ENCODE measurements at places on chromosomes 6 and 20. TPM values are rescaled to one million over a fixed set of nuclear protein-coding genes. Genes with fewer than 3 reads are reported as not detected.

GRCh38 chr6:141313986-141314385 is 818.7 kb upstream of the GJE1 start:
- no peak overlapping the region for H3K4me3 ChIP-seq
- no peaks in the 10 kb centered on the region for H3K27me3 ChIP-seq
- no peaks in the 10 kb centered on the region for H3K36me3 ChIP-seq
- no peak overlapping the region for H3K27ac ChIP-seq

- H3K27me3 ChIP-seq = no peaks in the 10 kb centered on the region
- H3K4me1 ChIP-seq = peaks cover 3% of the 10 kb centered on the region
- peak overlapping the region; percentile 59 for H3K27ac ChIP-seq
- H3K4me3 ChIP-seq = no peak overlapping the region
- peak; percentile 84 for DNase-seq
These were observed 553.7 kb downstream of the CD109 start for GRCh38 chr6:74249658-74250057.

LINC00237 gene
- polyA plus RNA-seq = not detected

DOK5 gene
- polyA plus RNA-seq = 25.4 TPM

DNA sequence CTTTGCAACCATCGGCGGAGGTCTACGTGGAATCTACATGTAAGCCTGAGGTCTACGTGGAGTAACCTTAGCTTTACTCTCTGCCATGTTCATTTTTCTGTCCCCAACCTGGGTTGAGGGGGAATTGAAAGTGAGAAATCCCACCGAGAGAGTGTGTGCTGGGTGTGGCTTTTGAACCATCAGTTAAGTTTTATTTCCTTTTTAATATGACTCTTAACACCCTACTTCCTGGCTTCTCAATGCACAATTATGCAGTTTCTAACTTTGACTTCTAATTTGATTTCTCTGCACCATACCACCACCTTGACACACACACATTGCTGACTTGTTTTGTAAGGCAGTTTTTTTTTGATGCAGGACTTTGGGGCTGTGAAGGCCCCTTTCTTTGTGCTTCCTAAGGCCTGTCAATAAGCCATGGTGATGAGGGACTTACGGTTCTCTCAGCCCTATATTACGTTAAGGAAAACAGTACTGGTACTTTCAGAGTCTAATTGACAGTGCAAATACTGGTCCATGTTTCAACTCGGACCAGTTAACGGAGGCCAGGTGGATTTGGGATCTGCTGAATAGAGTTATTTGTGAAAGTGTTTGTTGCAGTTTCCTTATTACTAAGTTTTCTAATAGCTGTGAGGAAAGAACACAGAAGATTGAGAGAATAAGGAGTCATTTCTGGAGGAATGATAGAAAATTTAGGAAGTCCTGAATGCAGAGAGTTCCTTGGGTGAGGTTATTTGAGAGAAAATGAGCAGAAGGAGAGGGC is 206.5 kb downstream of the JARID2 start:
- H3K27ac ChIP-seq = no peak overlapping the region
- H3K4me3 ChIP-seq = no peak overlapping the region
- no peaks in the 10 kb centered on the region for H3K27me3 ChIP-seq
- H3K4me1 ChIP-seq = peaks cover 2% of the 10 kb centered on the region
- DNase-seq = no peak

- H3K4me3 ChIP-seq = no peak overlapping the region
- no peaks in the 10 kb centered on the region for H3K36me3 ChIP-seq
- H3K4me1 ChIP-seq = no peaks in the 10 kb centered on the region
- no peak overlapping the region for H3K27ac ChIP-seq
- no peaks in the 10 kb centered on the region for H3K27me3 ChIP-seq
- DNase-seq = no peak
These were observed 33.3 kb upstream of the THEMIS start for GRCh38 chr6:127933852-127934840.

HAO1 gene
- polyA plus RNA-seq = not detected

GRCh38 chr6:111803371-111803770 is 69.9 kb downstream of the FYN start:
- H3K27ac ChIP-seq = no peak overlapping the region
- no peak for DNase-seq

DNA sequence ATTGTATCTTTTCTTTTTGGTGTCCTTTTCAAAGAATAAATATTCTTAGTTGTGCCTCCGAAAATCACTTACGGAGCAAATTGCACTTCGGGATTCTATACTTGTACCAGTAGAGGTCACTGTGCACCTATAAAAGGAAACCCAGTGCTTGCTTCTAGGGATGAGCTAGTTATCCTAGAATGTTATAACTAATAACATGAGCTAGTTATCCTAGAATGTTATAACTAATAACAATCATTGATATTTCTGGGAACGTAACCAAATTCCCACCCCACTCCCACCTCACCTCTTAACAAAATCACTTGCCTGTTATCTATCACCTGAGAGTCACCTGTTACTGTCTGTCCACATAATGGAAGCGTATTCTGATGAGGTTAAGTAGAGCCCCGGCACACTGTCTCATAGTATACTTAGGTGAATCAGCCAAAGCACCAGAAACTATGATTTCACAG is 126.9 kb upstream of the TIAM2 start:
- H3K4me3 ChIP-seq = no peak overlapping the region
- H3K27me3 ChIP-seq = no peaks in the 10 kb centered on the region
- no peaks in the 10 kb centered on the region for H3K4me1 ChIP-seq
- peaks cover 2% of the 10 kb centered on the region for H3K36me3 ChIP-seq

- H3K27me3 ChIP-seq = no peaks in the 10 kb centered on the region
- no peak for DNase-seq
- H3K4me1 ChIP-seq = no peaks in the 10 kb centered on the region
- no peak overlapping the region for H3K27ac ChIP-seq
- no peak overlapping the region for H3K4me3 ChIP-seq
These were observed 15.5 kb downstream of the SYTL3 start for GRCh38 chr6:158665332-158665731.

GRCh38 chr6:112037783-112038216 is 16.1 kb upstream of the CCN6 start:
- peaks cover 7% of the 10 kb centered on the region for H3K4me1 ChIP-seq
- peak; percentile 98 for DNase-seq
- peak overlapping the region; percentile 56 for H3K27ac ChIP-seq

DNA sequence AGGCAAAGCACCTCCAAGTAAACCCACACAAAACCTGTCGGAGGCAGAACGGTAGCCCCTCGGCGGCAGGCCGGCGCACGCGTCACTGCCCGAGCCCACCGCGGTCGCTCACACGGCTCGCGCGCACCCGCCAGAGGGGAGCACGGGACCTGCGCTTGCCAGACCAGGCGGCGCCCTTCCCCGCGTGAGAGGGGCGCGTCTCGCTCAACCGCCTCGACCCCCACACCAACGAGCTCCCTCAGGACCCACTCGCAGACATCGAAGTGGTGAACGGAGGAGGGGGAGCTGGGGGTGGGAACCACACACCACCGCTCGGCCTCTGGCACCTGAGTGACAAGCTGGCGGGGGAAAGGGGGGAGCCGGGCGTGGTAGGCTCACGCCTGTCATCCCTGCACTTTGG is 1513.4 kb upstream of the DEFB115 start:
- no peaks in the 10 kb centered on the region for H3K4me1 ChIP-seq
- no peak overlapping the region for H3K27ac ChIP-seq
- no peak for DNase-seq

HIVEP1 gene
- 12.6 TPM for polyA plus RNA-seq

DNA sequence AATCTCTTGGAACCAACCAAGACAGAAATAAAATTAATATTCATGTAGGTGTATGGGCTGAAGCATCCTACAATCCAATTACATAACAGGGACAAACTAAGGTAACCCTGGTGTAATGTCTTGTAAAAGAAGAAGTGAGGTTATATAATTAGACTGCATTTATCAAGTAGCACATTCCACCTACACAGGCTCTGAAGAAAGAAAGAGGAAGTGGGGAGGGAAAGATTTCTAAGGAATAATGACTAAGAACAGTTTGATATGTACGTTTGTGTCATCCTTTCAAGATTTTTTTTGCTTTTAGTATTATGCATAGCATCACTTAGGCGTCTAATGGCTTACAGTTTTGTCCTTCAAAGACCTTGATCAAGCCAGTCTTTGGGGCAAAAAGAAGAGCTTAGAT is 139.7 kb downstream of the PLCB1 start:
- no peaks in the 10 kb centered on the region for H3K27me3 ChIP-seq
- H3K27ac ChIP-seq = no peak overlapping the region
- DNase-seq = peak; percentile 64
- H3K36me3 ChIP-seq = no peaks in the 10 kb centered on the region
- no peak overlapping the region for H3K4me3 ChIP-seq

HSF2 gene
- 30.0 TPM for polyA plus RNA-seq

DNA sequence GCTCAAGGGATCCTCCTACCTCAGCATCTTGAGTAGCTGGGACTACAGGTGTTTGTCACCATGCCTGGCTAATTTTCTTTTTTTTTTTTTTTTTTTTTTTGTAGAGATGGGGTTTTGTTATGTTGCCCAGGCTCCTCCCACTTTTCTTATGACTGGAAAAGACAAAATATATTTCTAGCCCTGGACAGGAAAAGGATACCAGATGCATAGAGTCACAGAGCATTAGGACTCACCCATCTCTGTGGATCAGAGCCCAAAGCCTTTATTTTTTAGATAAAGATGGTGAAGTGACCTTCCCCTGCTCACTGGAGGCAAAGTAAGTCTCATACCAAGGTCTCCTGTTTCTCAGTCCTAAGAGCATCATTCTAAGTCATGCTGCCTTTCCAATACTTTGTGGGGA is 3.4 kb downstream of the TRIM10 start:
- H3K4me1 ChIP-seq = peaks cover 6% of the 10 kb centered on the region
- H3K4me3 ChIP-seq = no peak overlapping the region
- H3K27me3 ChIP-seq = peaks cover 3% of the 10 kb centered on the region
- H3K36me3 ChIP-seq = no peaks in the 10 kb centered on the region
- no peak overlapping the region for H3K27ac ChIP-seq
- no peak for DNase-seq

GRCh38 chr20:32945710-32946221 is 58.5 kb downstream of the SUN5 start:
- peak; percentile 34 for DNase-seq
- no peaks in the 10 kb centered on the region for H3K36me3 ChIP-seq
- H3K4me3 ChIP-seq = no peak overlapping the region
- H3K4me1 ChIP-seq = no peaks in the 10 kb centered on the region

- H3K27me3 ChIP-seq = no peaks in the 10 kb centered on the region
- H3K4me3 ChIP-seq = no peak overlapping the region
- no peaks in the 10 kb centered on the region for H3K4me1 ChIP-seq
- no peaks in the 10 kb centered on the region for H3K36me3 ChIP-seq
- DNase-seq = peak; percentile 90
These were observed 51.4 kb downstream of the TXLNB start for GRCh38 chr6:139240161-139241010.

GRCh38 chr6:143183666-143184065 is 123.0 kb downstream of the AIG1 start:
- H3K27me3 ChIP-seq = no peaks in the 10 kb centered on the region
- no peak overlapping the region for H3K4me3 ChIP-seq
- H3K4me1 ChIP-seq = no peaks in the 10 kb centered on the region
- H3K27ac ChIP-seq = no peak overlapping the region
- H3K36me3 ChIP-seq = no peaks in the 10 kb centered on the region

- no peak overlapping the region for H3K27ac ChIP-seq
- peaks cover 11% of the 10 kb centered on the region for H3K4me1 ChIP-seq
- H3K27me3 ChIP-seq = no peaks in the 10 kb centered on the region
- peak; percentile 7 for DNase-seq
- no peak overlapping the region for H3K4me3 ChIP-seq
These were observed 124.5 kb upstream of the GJE1 start for GRCh38 chr6:142008016-142008735.

- H3K27me3 ChIP-seq = peaks cover 41% of the 10 kb centered on the region
- H3K36me3 ChIP-seq = no peaks in the 10 kb centered on the region
- DNase-seq = peak; percentile 63
These were observed 6.6 kb downstream of the TRIM15 start for GRCh38 chr6:30169658-30170614.

MBOAT1 gene
- polyA plus RNA-seq = 3.1 TPM

DNA sequence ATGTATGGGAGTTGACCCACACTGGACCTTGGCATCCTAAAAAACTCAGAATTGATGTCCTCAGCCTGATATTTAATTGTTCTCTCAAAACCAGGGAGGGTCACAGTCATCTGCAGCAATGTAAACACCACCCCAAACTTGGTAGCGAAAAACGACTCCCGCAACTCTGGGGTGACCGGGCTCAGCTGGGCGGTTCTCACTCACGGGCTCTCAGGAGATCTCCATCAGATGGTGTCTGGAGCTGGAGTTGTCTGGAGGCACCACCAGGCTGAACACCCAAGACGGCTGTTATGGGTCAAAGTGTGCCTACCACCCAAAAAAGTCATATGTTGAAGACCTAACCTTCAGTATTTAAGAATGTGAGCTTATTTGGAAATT is 50.9 kb upstream of the NXT1 start:
- no peaks in the 10 kb centered on the region for H3K27me3 ChIP-seq
- H3K4me3 ChIP-seq = no peak overlapping the region
- no peaks in the 10 kb centered on the region for H3K36me3 ChIP-seq
- DNase-seq = no peak
- H3K27ac ChIP-seq = no peak overlapping the region

DNA sequence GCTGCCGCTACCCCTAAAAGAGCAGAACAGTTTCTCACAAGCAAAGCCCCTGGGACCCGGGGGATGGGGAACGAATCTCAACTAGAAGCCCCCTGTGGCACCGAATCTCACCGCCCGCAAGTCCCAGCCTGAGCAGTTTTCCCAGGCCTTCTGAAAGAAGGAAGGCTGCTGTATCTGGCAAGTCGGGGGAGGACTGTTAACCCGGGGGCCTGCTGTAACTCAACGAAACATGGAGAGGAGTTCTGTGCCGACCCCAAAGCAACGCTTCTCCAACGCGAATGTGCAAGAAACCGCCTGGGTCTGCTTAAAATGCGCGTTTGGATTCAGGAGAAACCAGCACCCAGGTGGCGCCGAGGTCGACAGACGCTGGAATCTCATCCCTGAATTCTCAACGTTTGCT is 34.2 kb downstream of the DLL1 start:
- no peaks in the 10 kb centered on the region for H3K36me3 ChIP-seq
- H3K27ac ChIP-seq = no peak overlapping the region
- no peak overlapping the region for H3K4me3 ChIP-seq
- H3K4me1 ChIP-seq = no peaks in the 10 kb centered on the region
- DNase-seq = no peak
- H3K27me3 ChIP-seq = no peaks in the 10 kb centered on the region

DNA sequence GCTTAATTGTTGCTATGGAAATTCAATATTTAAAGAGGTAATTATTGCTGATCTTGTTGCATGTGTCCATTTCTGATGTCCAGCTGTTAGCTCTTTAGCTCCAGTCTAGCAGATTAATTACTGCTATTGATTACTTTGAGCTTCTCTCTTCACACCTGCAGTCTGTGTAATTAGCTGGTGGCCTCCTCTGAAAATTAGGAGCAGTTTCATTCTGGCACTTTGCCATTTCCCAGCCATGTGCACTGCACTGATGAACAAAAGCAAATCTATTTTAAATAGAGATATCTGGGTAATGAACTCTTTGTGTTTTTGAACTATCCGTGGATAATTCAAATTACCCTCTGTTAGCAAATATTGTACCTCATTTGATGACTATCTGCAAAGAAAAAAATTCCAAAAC is 275.9 kb downstream of the RNF144B start:
- no peak overlapping the region for H3K27ac ChIP-seq
- no peaks in the 10 kb centered on the region for H3K36me3 ChIP-seq
- H3K4me1 ChIP-seq = no peaks in the 10 kb centered on the region
- H3K27me3 ChIP-seq = no peaks in the 10 kb centered on the region
